Stomach (tissue), 19 donors: ENCODE measurements at places on chromosomes 6 and 20. TPM values are rescaled to one million over a fixed set of nuclear protein-coding genes. Genes with fewer than 3 reads are reported as not detected.

MCM8 gene
- polyA plus RNA-seq: 2.9 TPM

TMEM63B gene
- polyA plus RNA-seq: 14.8 TPM

CCM2L gene
- 2.3 TPM for polyA plus RNA-seq

- H3K4me3 ChIP-seq: no peak overlapping the region
- H3K36me3 ChIP-seq: no peaks in the 10 kb centered on the region
- no peaks in the 10 kb centered on the region for H3K4me1 ChIP-seq
Measured at GRCh38 chr6:112389842-112390241, 42.7 kb downstream of the RFPL4B start.

DNA sequence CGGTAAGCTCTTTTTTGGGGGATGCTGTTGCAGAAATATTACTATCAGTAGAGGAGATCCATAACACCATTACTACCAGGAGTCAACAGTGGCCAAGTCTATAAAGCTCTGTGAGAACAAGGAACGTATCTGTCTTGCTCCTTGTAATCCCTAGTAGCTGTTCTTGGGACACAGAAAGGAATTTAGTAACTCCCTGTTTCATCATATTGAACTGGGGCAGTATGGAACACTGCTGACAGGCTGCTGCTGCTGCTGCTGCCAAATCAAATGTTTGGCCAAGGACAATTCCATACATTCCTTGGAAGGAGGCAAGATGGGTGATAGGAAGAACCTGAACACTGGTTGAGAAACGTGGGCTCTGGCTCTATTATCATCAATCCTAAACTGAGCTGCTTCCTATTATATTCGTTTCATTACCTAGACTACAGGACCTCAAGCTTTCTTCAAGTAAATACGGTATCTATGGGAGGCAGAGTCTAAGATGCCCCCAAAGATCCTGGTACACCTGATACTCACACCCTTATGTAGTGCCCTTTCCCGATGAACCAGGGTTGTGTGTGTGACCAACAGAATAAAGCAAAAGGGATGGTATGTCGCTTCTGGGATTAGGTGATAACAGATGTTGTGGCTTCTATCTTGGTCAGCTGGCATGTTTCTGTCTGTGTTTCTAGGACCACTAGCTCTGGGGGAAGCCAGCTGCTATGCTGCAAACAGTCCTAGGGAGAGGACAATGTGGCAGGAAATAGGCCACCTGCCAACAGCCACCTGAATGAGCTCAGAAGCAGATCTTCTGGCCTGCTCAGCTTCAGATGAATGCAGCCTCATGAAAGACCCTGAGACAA is 39.5 kb downstream of the ELOVL5 start:
- H3K36me3 ChIP-seq: no peaks in the 10 kb centered on the region
- H3K4me3 ChIP-seq: no peak overlapping the region
- DNase-seq: peak; percentile 38
- H3K27ac ChIP-seq: no peak overlapping the region
